ENCODE measurements at places on chromosomes 13 and 19. TPM values are rescaled to one million over a fixed set of nuclear protein-coding genes. Genes with fewer than 3 reads are reported as not detected.
A peak's percentile ranks its signal among the peaks of the same experiment; 100 is the strongest.

The ZNF229 gene
- total RNA-seq: 6.6 TPM

GRCh38 chr13:100389617-100390016 lies 199.0 kb downstream of the GGACT start:
- H3K27ac ChIP-seq: no peak overlapping the region
- H3K4me1 ChIP-seq: peaks cover 3% of the 10 kb centered on the region
- H3K27me3 ChIP-seq: no peaks in the 10 kb centered on the region
- DNase-seq: no peak
- no peak overlapping the region for H3K4me3 ChIP-seq

DNA sequence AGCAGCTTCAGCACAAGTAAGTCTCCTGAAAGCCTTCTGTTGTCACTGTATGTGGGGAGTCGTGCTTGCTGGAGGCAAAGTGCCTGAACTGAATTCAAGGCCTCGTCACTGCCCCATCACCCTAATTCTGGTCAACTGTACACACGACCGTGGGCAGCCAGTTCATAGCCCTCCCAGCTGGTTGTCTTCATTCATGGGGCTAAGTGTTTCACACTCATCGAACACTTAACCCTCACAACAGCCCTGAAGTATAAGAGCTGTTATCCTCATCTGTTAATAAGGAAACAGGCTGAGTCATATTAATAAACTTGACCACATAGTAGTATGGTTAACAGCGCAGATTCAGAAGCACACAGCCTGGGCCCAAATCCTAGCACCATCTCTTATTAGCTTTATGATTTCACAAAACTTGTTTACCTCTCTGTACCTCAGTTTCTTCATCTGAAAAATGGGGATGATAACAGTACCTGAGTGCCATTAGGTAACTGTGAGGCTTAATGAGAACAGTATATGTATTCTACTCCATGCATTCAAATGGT lies 66.7 kb downstream of the CDADC1 start:
- no peak overlapping the region for H3K27ac ChIP-seq
- H3K4me1 ChIP-seq: no peaks in the 10 kb centered on the region
- peaks cover 8% of the 10 kb centered on the region for H3K36me3 ChIP-seq
- DNase-seq: no peak
- H3K27me3 ChIP-seq: no peaks in the 10 kb centered on the region

The KLF1 gene
- 2.2 TPM for total RNA-seq

DNA sequence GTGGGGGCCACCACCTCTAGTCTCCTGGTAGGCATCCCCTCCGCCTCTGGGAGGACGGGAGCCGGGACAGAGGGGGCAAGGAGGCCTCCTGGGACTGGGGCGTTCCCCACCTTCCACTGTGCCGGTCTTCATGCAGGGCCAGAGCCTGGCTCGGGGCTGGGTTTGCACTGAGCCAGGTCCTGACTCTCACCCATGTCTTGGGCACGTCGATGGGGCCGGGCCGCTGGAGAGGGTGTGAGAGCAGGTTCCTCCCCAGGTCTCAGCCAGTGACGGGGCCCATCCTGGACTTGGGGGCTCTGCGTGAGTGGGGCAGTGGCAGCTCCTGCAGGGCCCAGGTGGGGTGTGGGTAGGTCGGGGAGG lies 26.6 kb downstream of the ATP11A start:
- H3K4me1 ChIP-seq: peaks cover 40% of the 10 kb centered on the region
- H3K27ac ChIP-seq: peak overlapping the region; percentile 79
- DNase-seq: no peak
- no peak overlapping the region for H3K4me3 ChIP-seq
- H3K36me3 ChIP-seq: no peaks in the 10 kb centered on the region

- no peak overlapping the region for H3K27ac ChIP-seq
- H3K27me3 ChIP-seq: no peaks in the 10 kb centered on the region
- peaks cover 5% of the 10 kb centered on the region for H3K4me1 ChIP-seq
- no peaks in the 10 kb centered on the region for H3K36me3 ChIP-seq
- DNase-seq: no peak
These were observed 20.1 kb downstream of the SLC27A1 start for GRCh38 chr19:17490411-17490810.

DNA sequence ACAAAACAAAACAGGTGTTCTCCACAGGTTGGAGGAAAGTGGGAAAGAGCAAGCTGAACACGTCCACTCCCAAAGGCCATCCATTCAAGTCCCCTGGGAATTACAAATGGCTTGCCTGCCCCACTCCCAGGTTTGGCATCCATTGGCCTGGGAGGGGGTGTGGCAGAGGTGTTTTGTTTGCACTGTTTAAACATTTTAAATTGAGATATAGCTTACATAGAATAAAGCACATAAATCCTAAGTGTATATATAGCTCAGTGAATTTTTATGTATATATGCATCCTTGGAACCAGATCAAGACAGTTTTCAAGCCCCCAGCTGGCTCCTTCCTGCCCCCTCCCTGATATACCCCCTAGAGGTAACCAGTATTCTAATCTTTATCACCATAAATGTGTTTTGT lies 12.7 kb downstream of the SLC25A42 start:
- DNase-seq: no peak
- no peak overlapping the region for H3K27ac ChIP-seq
- H3K4me1 ChIP-seq: no peaks in the 10 kb centered on the region
- no peaks in the 10 kb centered on the region for H3K36me3 ChIP-seq
- no peaks in the 10 kb centered on the region for H3K27me3 ChIP-seq

GRCh38 chr19:4051175-4052101 lies 15.3 kb downstream of the ZBTB7A start:
- no peaks in the 10 kb centered on the region for H3K4me1 ChIP-seq
- no peak for DNase-seq
- H3K27me3 ChIP-seq: no peaks in the 10 kb centered on the region
- no peak overlapping the region for H3K27ac ChIP-seq
- peaks cover 20% of the 10 kb centered on the region for H3K36me3 ChIP-seq

The HIF3A gene
- total RNA-seq: 163 TPM

DNA sequence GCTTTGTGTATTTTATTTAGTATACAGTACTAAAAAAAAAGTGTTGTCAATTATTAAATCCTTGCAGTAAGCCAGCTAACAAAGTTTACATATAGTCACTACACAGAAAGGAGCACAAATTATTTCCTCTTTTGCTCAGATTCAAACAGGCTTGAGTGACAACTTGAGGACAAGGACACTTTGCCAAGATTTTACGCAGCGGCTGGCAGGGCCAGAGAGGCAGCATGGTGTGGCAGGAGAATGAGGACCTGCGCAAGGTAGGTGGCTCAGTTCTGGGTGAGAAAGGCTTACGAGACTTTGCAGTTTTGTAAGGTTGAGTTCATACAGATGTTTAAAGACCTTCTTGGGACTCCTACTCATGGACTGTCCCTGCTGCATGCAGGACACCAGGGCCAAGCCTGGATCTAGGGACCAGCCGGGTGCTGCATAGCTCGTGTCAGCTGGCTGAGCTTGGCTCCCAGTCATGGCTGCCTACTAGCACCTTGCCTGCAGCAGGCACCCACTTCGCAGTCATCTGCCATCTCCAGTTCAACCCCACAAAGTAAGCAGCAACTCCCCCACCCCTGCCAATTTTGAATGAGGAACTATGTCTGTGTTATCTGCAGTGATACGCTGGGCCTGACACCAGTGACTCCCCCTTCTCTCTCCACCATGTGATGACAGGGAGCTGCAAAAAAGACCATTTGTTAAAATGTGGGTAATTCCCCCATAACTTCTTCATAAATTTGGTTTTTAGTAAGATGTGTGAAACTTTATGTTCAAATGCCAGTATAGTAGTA lies 3.7 kb upstream of the TUBA3C start:
- no peak overlapping the region for H3K4me3 ChIP-seq
- no peaks in the 10 kb centered on the region for H3K36me3 ChIP-seq
- H3K27ac ChIP-seq: no peak overlapping the region
- DNase-seq: no peak
- no peaks in the 10 kb centered on the region for H3K4me1 ChIP-seq

The ZNF835 gene
- total RNA-seq: 0.98 TPM

DNA sequence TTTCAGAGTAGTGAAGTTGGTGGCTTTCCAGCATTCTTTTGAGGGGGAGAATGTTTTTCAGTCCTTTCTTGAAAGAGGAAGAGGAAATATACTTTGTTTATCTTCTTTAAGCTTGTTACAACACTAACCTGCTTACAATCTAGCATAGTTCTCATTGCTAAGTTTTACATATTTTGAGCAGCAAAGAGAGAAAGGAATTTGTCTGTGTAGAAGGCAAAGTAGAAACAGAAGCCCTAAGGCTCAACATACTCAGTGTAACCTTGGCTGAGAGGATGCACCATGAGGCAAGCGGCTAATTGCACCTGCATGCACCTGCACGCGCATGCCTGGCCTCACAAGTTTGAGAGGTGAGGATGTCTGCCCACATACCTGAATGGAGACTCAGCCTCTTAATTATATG lies 2.2 kb downstream of the FRY start:
- peaks cover 12% of the 10 kb centered on the region for H3K4me1 ChIP-seq
- H3K4me3 ChIP-seq: no peak overlapping the region
- H3K27me3 ChIP-seq: peaks cover 26% of the 10 kb centered on the region
- H3K27ac ChIP-seq: no peak overlapping the region

The SPC24 gene
- 127 TPM for total RNA-seq

DNA sequence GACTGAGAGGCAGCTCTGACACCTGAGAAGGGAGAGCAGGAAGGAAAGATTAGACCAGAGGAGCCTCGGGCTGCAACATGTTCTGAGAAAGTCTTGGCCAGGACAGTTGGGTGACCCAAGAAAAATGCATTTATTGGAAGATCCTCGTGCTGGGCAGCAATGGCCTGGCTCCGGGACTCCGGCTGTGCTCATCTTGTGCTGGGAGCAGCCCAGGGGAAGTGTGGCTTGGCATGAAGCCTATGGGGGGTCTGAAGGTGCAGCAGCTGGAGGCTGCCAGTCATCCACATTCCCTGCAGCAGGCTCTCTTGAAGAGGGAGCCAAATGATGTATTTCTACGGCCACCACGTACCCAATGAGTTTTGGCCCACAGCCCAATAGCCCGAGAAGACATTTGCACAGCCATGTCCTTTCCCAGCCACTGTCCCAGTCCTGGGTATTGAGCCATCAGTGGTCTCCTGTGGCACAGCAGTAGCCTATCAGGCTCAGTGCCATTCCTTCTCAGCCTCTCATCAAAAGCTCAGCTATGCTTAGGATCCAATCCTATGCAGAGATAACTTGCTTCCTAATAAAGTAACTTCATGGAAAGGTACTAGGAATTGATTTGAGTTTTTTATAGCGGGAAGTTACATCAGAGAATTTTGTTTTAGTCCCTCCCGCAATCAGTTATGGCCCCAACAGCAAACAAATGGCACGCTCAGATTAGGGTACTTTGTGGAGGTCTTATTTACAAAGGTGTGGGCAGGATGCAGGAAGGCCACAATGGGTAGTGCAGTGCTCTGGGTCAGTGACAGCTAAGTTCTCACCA lies 76.0 kb upstream of the MEDAG start:
- no peak overlapping the region for H3K27ac ChIP-seq
- no peak overlapping the region for H3K4me3 ChIP-seq
- no peak for DNase-seq
- H3K27me3 ChIP-seq: no peaks in the 10 kb centered on the region
- H3K4me1 ChIP-seq: peaks cover 15% of the 10 kb centered on the region

The ZNF329 gene
- total RNA-seq: 29.6 TPM

The NMRK2 gene
- 32.9 TPM for total RNA-seq

- peaks cover 45% of the 10 kb centered on the region for H3K4me1 ChIP-seq
- H3K4me3 ChIP-seq: no peak overlapping the region
- peak overlapping the region; percentile 59 for H3K27ac ChIP-seq
- no peak for DNase-seq
- no peaks in the 10 kb centered on the region for H3K27me3 ChIP-seq
- no peaks in the 10 kb centered on the region for H3K36me3 ChIP-seq
These were observed 71.3 kb downstream of the ARHGEF7 start for GRCh38 chr13:111186305-111186935.

The SRRM5 gene
- total RNA-seq: 0.18 TPM

- no peak overlapping the region for H3K27ac ChIP-seq
- no peaks in the 10 kb centered on the region for H3K27me3 ChIP-seq
- DNase-seq: no peak
- no peaks in the 10 kb centered on the region for H3K36me3 ChIP-seq
- no peaks in the 10 kb centered on the region for H3K4me1 ChIP-seq
- no peak overlapping the region for H3K4me3 ChIP-seq
These were observed 257.5 kb downstream of the MZT1 start for GRCh38 chr13:72469906-72470305.

DNA sequence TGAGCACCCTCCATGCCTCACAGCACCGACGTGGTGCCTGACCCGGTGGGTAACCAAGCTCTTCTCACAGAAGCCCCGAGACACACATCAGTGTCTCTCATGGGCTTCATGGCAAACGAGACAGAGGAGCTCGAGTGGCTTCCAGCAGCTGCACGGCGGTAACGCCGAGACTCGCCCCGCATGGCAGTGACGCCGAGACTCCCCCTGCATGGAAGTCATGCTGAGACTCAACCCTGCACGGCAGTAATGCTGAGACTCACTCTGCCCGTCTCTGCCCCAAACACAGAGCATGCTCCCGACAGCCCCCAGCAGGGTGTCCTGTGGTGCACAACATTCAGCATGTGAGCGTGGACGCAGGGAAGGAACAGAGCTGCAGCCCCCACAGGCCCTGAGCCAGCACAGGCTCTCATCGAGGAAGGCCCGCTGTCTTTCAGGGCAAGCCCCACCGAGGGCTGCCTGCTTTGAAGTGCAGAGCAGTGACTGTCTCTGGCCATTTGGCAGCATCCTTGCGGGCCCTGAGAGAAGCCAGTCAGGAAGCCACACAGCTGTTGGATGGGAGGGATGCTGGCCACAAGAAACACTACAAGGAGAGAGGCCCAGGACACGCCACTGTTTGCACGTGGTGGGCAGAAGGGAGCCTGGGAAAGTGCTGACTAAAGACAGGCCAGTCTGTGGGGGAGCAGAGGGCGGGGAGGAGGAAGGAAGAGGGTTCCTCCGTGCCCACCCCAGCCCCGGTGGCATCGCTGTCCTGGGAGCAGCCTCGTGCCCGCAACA lies 9.5 kb downstream of the GAS6 start:
- DNase-seq: no peak
- H3K27me3 ChIP-seq: no peaks in the 10 kb centered on the region
- H3K27ac ChIP-seq: no peak overlapping the region

DNA sequence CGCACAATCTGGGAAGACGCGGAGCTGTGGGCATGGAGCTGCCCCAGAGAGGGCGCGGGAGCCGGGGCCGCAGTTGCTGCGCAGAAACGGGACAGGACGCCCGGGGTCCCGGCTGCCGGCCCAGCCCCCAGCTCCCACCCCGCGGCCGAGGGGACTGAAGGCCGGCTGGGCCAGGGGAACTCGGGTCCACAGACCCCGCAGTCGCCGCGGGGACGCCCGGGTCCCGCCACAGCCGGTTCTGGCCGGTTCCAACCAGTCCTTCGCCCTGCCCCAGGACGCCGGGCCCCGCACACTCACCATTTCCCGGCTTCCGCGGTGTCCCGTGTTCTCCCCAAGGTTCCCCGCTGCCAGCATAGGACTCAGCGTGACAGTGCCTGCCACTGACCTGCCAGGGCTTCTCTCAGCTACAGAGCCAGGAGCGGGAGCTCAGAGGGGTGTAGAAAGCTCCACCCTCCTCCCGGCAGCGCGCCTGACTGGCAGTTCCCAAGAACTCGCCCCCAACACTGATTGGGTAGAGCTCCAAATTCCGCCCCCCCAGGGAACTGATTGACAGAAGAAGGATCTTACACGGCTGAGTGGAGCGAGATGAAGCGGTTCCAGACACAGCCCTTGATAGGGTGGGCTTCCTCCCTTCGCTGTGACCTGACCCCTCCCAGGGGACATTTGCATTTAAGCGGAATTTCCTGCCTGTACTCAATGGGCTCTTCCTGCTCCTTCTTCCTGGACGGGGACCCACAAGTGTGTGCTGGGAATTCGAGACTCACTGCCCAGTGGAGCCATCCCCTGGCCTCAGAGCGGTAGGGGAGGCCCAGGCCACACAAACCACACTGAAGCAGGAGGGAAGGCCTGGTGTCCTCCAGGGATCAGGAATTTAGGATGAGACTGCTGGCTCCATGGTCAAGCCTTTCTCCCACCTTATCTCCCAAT lies at the start of gene ZNF442:
Gene ZNF442 (minus strand): TSS at position 448 of the 927 bp plus-strand sequence. CDS start 2,052 bp downstream, outside the sequence.
- H3K27ac ChIP-seq: peak within 1 kb of the TSS; percentile 79
- peak within 1 kb of the TSS; percentile 72 for H3K4me3 ChIP-seq
- DNase-seq: peak; percentile 100
- no peaks in the 10 kb centered on the region for H3K4me1 ChIP-seq
